ENCODE measurements at places on chromosomes 11 and 22. TPM values are rescaled to one million over a fixed set of nuclear protein-coding genes. Genes with fewer than 3 reads are reported as not detected.

DNA sequence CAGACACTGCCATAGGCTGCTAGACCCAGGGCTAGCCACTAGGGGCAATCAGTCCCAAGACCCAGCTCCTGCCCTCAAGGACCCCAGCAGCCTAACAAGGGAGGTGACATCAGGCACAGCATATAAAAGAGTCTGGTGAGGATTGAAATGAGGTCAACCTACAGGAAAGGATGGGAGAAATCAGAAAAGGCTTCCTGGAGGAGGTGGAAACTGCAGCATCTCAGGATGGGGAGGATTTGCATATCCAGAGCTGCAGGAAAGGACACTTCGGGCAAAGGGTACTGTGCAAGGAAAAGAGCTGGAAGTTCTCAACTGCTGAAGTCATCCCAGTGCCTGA is 2.9 kb upstream of the ARFGAP2 start:
- no peak overlapping the region for H3K4me3 ChIP-seq
- no peak for DNase-seq
- no peaks in the 10 kb centered on the region for H3K27me3 ChIP-seq
- H3K4me1 ChIP-seq = peaks cover 13% of the 10 kb centered on the region

- peaks cover 22% of the 10 kb centered on the region for H3K4me1 ChIP-seq
- H3K27ac ChIP-seq = peak overlapping the region; percentile 56
- peak; percentile 87 for DNase-seq
- no peak overlapping the region for H3K4me3 ChIP-seq
These were observed 562.5 kb downstream of the MN1 start for GRCh38 chr22:27238935-27239510.

GRCh38 chr22:23270798-23271596 is 90.7 kb downstream of the BCR start:
- H3K36me3 ChIP-seq = no peaks in the 10 kb centered on the region
- H3K27ac ChIP-seq = no peak overlapping the region
- no peak for DNase-seq

- H3K4me3 ChIP-seq = no peak overlapping the region
- H3K36me3 ChIP-seq = no peaks in the 10 kb centered on the region
- no peaks in the 10 kb centered on the region for H3K27me3 ChIP-seq
- H3K27ac ChIP-seq = no peak overlapping the region
- H3K4me1 ChIP-seq = peaks cover 7% of the 10 kb centered on the region
These were observed 3.5 kb upstream of the TSPO start for GRCh38 chr22:43147821-43148220.

DNA sequence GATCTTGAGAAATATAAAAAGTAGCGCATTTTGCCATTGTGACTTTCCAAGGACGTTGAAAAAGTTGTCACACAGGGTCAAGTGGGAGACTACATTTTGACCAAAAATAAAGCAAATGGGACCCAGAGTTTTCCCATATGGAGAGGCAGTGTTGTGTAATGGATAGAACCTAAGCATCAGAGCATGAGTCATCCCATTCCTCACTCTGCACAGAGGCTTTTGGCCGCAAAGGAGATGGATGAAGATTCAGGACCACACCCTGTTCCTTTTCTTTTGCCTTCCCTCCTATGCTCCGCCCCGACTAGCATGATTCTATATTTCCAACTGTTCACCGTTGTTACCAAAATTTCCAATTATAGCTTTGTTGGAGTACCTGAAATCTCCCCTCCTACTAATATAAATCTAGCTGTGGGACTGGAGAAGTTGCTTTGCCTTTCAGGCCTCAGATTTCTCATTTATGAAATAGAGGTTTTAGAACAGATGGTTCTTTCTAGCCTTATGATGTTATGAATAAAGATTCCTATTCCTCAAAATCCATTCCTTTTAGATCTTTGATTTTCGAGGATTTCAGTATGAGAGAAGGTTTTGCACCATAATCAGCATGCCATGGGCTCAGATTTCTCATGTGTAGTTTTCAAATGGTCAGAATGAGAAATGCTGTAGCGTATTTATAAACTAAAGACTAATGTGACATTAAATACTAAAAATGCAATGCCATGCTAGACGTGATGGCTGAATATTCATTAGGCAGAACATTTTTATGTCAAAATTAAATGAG is 921.9 kb upstream of the TENM4 start:
- no peaks in the 10 kb centered on the region for H3K27me3 ChIP-seq
- H3K4me3 ChIP-seq = no peak overlapping the region
- H3K27ac ChIP-seq = no peak overlapping the region
- no peak for DNase-seq

GRCh38 chr22:39808081-39808480 is 85.5 kb downstream of the ENTHD1 start:
- no peaks in the 10 kb centered on the region for H3K4me1 ChIP-seq
- no peaks in the 10 kb centered on the region for H3K27me3 ChIP-seq
- no peaks in the 10 kb centered on the region for H3K36me3 ChIP-seq
- no peak overlapping the region for H3K4me3 ChIP-seq

DNA sequence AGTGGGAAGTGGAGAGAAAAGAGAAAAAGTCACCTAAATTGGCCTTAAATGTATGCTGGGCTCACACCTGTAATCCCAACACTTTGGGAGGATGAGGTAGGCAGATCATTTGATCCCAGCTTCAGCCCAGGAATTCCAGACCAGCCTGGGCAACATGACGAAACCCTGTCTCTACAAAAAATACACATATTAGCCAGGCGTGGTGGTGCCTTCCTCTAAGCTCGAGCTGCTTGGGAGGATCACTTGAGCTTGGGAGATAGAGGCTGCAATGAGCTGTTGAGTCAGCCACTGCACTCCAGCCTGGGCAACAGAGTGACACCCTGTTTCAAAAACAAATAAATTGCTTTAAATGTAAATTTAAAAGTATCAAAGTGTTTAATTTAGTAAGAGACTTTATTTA is 3.9 kb downstream of the CBL start:
- no peak overlapping the region for H3K4me3 ChIP-seq
- DNase-seq = no peak
- no peaks in the 10 kb centered on the region for H3K4me1 ChIP-seq
- no peaks in the 10 kb centered on the region for H3K27me3 ChIP-seq
- H3K36me3 ChIP-seq = no peaks in the 10 kb centered on the region

DNA sequence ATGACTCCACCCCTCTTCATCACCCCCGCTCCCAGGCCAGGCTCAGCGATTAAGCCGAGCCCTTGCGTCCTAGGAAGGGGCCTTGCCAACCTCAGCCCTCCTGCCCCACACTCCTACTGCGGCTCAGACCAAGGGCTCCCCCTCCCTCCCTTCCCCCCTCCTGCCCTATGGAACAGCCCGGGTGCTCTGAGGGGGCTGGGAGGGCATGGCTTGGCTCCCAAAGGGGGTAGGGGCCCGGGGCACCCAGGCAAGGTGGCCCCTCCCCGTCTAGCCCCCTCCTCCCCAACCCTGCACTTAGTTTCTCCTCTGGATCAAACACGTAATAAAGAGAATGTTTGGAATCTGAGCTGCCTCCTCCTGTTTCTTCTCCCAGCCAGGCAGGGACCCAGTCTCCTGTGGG is 6.3 kb downstream of the RCOR2 start:
- no peaks in the 10 kb centered on the region for H3K36me3 ChIP-seq
- H3K4me3 ChIP-seq = no peak overlapping the region
- no peak overlapping the region for H3K27ac ChIP-seq
- H3K4me1 ChIP-seq = peaks cover 9% of the 10 kb centered on the region
- no peak for DNase-seq

- no peaks in the 10 kb centered on the region for H3K27me3 ChIP-seq
- no peak for DNase-seq
- peaks cover 12% of the 10 kb centered on the region for H3K4me1 ChIP-seq
- H3K36me3 ChIP-seq = no peaks in the 10 kb centered on the region
These were observed 65.2 kb downstream of the FBXO7 start for GRCh38 chr22:32539631-32540421.

GRCh38 chr22:24093855-24094254 is 82.8 kb downstream of the CABIN1 start:
- no peak overlapping the region for H3K27ac ChIP-seq
- H3K36me3 ChIP-seq = no peaks in the 10 kb centered on the region
- no peak for DNase-seq
- no peaks in the 10 kb centered on the region for H3K4me1 ChIP-seq

DNA sequence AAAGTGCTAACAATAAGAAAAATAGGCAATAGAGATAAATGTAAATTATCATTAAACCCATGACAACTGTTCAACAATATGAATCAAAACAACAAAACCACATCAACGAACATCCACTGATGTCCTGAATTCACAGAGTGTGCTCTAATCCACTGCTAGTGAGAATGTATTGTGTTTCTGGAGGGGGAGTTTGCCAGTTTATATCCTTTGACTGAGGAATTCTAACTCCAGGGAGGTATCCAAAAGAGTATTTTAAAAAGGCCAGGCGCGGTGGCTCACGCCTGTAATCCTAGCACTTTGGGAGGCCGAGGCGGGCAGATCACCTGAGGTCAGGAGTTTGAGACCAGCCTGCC is 1.7 kb upstream of the WEE1 start:
- peaks cover 4% of the 10 kb centered on the region for H3K4me1 ChIP-seq
- no peaks in the 10 kb centered on the region for H3K27me3 ChIP-seq
- no peak overlapping the region for H3K4me3 ChIP-seq
- no peaks in the 10 kb centered on the region for H3K36me3 ChIP-seq
- no peak for DNase-seq

GRCh38 chr11:25613865-25614264 is 718.1 kb upstream of the ANO3 start:
- DNase-seq = no peak
- no peaks in the 10 kb centered on the region for H3K4me1 ChIP-seq
- H3K36me3 ChIP-seq = no peaks in the 10 kb centered on the region
- H3K27ac ChIP-seq = no peak overlapping the region

DNA sequence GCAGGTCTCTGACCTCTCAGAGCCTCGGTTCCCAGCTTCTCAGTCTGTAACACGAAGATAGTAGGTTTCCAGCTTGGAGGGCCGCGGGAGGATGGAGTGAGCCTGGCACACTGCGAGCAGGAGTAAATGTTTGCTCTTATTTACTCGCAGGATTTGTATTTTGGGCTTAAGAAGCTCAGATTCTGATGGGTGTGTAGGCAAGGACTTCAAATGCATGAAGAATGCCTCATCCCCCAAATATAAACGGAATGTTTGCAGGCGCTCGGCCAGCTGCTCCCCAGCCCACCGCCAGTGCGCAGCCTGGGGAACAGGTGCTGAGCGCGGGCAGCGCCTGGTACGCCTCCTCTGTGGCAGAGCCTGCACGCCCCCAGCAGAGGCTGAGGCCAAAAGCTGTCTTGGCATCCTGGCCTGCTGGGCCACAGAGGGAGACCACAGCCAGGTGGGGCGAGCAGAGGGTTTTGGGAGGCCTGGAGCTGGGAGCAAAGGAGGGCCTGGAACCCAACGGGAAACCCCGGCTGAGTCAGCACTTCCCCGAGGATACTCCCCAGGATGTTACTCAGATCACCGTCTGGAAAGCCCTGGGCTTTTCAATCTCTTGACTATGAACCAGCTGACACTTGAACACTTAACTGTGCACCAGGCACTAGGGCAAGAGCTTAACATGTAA is 9.4 kb downstream of the EHD1 start:
- H3K36me3 ChIP-seq = no peaks in the 10 kb centered on the region
- DNase-seq = peak; percentile 71

DNA sequence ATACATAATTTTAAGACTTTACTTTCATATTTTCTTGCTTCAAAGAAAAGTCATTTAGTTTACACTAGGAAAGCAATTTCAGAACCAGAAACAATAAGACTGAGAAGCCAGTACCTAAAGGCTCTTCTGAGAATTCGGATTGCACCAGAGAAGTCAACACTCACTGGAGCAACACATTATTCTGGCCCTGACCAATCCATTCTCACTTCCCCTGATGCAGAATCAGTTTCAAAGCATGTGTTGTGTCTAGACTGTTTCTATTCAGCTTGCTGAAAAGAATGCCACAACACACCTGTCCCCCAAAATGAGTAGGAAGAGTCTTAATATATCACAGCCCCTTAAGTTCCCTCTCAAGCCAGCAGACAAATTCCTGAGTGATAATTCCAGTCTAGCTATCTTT is 1074.3 kb upstream of the TENM4 start:
- H3K4me1 ChIP-seq = no peaks in the 10 kb centered on the region
- no peaks in the 10 kb centered on the region for H3K27me3 ChIP-seq
- no peak overlapping the region for H3K4me3 ChIP-seq
- DNase-seq = no peak

DNA sequence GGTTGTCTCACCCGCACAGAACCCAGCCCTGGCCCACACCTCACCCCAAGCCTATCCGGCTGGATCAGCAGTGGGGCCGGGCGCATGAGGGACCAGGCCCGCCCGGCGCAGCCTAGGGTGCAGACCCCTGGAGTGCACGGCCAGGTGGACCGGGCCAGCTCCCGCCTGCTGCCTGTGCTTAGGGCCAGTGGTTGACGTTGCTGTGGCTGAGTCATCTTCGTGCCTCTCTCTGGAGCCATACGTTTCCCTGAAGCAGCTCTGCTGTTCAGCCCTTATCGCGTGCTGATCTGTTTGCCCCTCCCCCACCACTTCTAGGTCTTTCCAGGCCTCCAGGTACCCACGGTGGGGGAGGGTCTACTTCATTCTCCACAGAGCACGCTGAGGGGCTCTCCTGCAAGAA is 39.5 kb downstream of the CDKN1C start:
- H3K27me3 ChIP-seq = no peaks in the 10 kb centered on the region
- DNase-seq = no peak

DNA sequence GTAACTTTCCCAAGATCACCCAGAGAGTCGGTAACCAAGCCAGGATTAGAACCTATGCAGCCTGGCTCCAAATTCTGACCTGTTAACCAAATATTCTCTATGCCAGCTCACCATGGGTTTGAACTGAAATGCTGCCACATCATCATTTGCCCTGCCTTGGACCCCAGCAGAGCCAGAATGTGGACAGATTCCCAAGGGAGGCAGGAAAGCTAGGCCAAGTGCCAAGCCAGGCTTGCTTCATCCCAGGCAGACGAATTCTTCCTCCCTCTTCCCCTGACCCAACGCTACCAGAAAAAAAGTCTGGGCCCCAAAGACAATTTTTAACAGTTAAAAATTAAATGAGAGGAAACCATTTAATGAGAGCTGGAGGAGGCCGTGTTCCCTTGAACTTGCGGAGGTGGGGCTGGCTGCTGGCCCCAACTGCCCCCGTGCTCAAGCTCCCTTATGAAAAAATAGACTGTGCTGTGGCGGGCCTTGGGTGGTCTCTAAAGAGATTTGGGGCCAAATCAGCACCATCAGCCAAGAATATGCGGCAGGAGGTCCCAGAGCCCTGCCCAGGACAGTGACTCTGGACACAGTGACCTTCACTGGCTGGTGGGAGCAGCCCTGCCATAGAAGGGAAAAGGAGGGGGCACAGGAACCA is 184.1 kb upstream of the SYT13 start:
- no peak overlapping the region for H3K27ac ChIP-seq
- no peak overlapping the region for H3K4me3 ChIP-seq
- no peaks in the 10 kb centered on the region for H3K36me3 ChIP-seq

GRCh38 chr22:23777776-23778576 is 5.3 kb downstream of the MMP11 start:
- H3K36me3 ChIP-seq = no peaks in the 10 kb centered on the region
- H3K27me3 ChIP-seq = no peaks in the 10 kb centered on the region
- no peak overlapping the region for H3K27ac ChIP-seq

Gene SLC25A45
- 3.3 TPM for total RNA-seq

Gene HTR3A
- total RNA-seq = not detected

Gene CD151
- 167 TPM for total RNA-seq

Gene CCS
- 34.0 TPM for total RNA-seq

Gene BSCL2
- 70.0 TPM for total RNA-seq

Gene CCDC188
- 0.35 TPM for total RNA-seq

Gene HSPA8
- total RNA-seq = 383 TPM

Gene CRYBB1
- total RNA-seq = not detected

Gene CD44
- 62.1 TPM for total RNA-seq

Gene OR51Q1
- total RNA-seq = not detected

Gene PACS1
- 40.9 TPM for total RNA-seq

Gene LYVE1
- 39.0 TPM for total RNA-seq

Gene CASP5
- not detected for total RNA-seq

Gene ESAM
- 7.5 TPM for total RNA-seq
